HTR-8/SVneo (cell line): ENCODE measurements at places on chromosomes 6 and 20.

- no peak for DNase-seq
Observed at GRCh38 chr6:149140137-149140909, 177.2 kb upstream of the TAB2 start.

DNA sequence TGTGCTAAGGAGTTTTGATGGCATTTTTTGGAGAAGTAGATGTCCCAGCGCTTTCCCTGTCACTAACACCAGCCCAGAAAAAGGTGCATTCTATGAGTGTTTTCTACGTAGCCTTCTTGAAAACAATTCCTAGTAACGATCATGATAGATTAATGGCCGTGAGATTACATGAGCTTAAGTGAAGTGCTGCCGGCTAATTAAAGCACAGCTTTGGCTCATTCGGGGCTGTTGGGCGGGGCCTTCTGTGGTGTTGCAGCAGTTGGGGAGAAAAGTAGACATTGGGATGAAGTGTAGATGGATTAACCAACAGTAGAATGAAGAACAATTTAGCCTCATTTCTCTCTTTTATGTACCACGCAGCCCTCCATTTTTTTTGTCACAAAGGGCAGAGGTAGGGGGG lies 20.8 kb upstream of the TRAF3IP2 start:
- no peak for DNase-seq

DNA sequence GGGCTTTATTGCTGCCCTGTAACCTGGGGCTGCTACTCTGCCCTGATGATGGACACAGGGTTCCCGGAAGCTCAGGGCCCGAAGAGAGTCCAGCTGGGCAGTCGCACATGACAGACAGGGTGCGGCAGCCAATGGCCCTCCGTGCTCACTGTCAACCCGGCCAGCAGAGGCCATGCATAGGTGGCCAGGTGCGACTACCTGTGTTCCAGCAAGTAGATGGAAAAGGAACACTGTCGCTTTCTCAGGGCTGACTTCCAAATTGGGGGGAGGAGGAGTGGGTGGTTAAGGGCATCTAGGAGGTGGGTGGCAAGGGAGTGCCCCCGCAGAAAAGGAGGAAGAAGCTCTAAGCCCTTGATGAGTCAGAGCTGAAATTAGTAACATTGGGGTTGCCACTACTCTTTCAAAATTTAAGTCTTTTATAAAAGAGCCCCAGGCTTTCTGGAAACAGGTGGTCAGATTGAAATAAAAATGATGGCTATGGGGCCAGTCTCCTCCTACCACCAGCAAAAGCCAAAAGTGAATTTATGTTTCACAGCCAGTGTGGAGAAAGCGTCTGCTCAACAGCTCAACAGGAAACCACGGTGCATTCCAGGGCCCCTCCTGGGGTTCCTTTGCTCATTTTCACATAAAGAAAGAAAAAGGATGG lies 2.3 kb upstream of the RAMACL start:
- no peak for DNase-seq

DNA sequence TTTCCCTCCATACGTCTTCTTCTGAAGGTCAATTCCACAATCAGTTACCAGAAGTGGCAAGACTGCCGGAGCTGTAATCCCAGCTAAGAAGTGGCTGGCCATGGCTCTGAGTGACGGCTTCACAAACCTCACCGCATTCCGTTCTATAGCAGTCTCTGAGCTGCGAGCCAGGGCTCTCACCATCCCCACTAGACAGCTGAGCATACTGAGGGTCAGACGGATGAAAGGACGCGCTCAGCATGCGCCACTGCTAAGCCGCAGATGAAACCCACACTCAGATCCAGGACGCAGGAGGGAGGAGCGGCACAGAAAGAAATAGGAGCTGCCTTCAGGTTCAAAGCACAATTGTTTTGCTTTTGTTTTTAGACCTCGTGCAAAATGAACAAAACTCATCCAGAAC lies 97.9 kb downstream of the ANKRD60 start:
- DNase-seq, result no peak

GRCh38 chr6:154792761-154793160 lies 59.5 kb downstream of the SCAF8 start:
- no peak for DNase-seq
